Activated CD4-positive, alpha-beta T cell treated with anti-CD3 and anti-CD28 coated beads for 24 hours (primary cell): ENCODE measurements at places on chromosomes 12 and 14.

GRCh38 chr14:37186865-37187264 lies 10.9 kb upstream of the MIPOL1 start:
- DNase-seq, result no peak

DNA sequence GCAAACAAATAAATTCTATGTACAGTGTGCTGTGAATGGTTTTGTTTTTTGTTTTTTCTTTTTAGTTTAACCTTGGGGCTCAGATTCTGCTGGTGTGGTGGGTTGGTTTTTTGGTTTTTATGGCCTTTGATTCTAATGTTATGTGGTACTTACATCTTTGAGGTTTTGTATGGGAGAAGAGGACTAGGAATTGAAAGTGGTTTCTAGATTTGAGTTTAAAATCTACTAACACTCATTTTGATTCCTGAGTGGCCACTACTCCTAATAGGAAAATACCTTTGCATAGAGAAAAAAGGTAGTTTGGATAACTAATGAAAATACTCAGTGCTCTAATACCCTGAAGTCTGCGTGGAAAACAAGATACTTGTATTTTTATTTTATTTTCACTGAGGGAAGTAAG lies 137.7 kb downstream of the MON2 start:
- no peak for DNase-seq

DNA sequence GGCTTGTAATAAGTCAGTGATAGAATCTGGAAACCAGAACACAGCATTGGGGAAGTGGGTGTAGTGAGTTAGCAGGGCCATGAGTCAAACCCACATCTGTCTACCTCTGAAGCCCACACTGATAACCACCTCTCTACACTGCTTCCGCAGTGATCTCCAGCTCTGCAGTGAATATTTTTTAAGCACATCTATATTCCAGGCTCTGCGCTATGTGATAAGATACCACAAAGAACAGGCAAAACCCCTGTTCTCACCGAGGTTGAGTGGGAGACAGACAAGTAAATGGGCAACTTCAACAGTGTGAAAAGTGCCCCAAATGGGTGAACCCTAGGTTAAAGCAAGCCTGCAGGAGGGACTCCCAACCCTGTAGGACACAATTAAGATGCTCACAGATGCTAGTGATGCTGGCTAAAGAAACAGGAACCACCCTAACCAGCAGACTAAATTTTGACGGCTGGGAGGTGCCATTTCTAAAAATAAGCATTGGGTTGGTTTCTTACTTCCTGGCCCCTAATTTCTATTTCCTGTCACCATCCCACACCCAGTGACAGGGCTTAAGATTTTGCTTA lies 375.0 kb downstream of the DPF3 start:
- DNase-seq, result peak; percentile 19

GRCh38 chr12:67592228-67593011 lies 56.1 kb upstream of the DYRK2 start:
- no peak for DNase-seq

- no peak for DNase-seq
Observed at GRCh38 chr14:68553311-68553710, 239.6 kb downstream of the ZFP36L1 start.

GRCh38 chr14:68622856-68623255 lies 170.0 kb downstream of the ZFP36L1 start:
- DNase-seq, result no peak

GRCh38 chr12:25497021-25497420 lies 56.1 kb downstream of the LMNTD1 start:
- no peak for DNase-seq

GRCh38 chr12:58576081-58576480 lies 344.2 kb downstream of the LRIG3 start:
- no peak for DNase-seq

- no peak for DNase-seq
Observed at GRCh38 chr14:23428686-23429495, 6.6 kb downstream of the MYH7 start.

- no peak for DNase-seq
Observed at GRCh38 chr12:67750513-67751183, 102.1 kb downstream of the DYRK2 start.

GRCh38 chr14:101102875-101103274 lies 199.4 kb upstream of the RTL1 start:
- no peak for DNase-seq

DNA sequence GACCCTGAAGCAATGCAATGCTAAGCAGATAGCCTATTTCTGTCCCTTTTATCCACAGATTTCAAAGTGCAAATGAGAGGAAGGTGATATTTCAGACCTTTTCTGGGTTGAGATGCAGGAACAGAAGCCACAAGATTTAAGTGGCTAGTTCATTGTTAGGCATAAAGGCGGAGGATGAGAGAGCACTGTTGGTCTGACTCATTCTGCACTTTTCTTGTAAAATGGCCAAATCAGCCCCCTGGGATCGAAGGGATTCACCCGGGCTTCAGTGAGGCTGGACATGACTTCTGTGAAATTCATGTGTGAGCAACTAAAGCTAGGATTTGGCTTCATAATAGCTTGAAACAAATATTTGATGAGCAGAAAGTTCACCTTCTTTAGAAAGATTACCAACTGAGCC lies 101.9 kb upstream of the OVCH1 start:
- DNase-seq, result no peak

- no peak for DNase-seq
Observed at GRCh38 chr14:68586896-68587751, 205.7 kb downstream of the ZFP36L1 start.

DNA sequence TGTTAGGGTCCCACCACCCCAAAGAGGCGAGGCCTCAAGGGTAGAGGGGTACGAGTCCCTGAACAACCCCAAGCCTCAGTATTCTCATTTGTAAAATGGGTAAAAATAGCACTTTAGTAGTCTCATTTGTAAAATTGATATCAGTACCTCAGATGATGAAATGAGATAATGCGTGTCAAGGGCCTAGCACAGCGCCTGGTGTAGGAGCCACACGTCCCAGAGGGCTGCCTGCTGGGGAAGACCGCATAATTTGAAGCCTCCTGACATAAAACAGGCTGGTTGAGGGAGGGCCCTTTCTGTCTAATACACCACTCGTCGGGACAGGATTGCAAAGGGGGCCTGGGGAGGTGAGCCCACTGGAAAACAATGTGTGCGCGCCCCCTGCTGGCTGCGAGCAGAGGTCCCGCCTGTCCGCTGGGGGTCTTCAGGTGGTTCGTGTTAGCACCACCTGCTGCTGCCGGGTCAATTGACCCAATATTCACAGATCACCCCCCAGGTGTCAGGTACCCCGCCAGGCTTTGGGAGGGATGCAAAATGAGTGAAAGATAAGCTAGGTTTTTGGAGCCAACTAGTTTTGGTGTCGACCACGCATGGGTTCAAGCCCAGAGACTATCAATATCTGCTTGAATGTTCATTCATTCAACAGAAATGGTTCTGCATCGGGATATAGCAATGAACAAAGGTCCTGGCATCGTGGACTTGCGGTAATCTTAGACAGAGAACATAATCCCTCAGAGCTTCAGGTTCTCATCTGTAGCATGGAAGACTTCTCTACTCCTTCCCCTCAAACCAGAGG lies 24.7 kb upstream of the IRF2BPL start:
- peak; percentile 73 for DNase-seq

DNA sequence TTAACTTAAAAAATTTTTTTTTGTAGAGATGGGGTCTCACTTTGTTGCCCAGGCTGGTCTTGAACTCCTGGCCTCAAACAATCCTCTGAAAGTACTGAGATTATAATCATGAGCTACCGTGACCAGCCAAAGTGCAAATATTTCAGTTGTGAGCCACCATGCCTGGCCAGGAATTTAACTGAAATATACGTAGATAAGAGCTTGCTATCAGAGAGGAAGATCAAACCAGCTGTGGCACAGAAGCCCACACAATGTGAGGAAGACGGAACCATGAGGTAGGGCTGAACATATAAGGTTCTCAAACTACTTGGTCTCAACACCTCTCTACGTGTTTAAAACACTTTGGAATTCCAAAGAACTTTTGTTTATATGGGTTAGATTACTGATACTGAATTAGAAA lies 29.1 kb downstream of the ATG14 start:
- DNase-seq, result no peak

GRCh38 chr12:5868625-5869295 lies 76.3 kb downstream of the ANO2 start:
- DNase-seq, result no peak
